ENCODE measurements at places on chromosomes 13 and 19. TPM values are rescaled to one million over a fixed set of nuclear protein-coding genes. Genes with fewer than 3 reads are reported as not detected.
A peak's percentile ranks its signal among the peaks of the same experiment; 100 is the strongest.

- DNase-seq, result peak; percentile 92
Observed at GRCh38 chr19:44570984-44571684, 41.7 kb upstream of the CEACAM20 start.

- peak; percentile 48 for DNase-seq
Observed at GRCh38 chr19:23996549-23996948, 81.9 kb downstream of the ZNF726 start.

DNA sequence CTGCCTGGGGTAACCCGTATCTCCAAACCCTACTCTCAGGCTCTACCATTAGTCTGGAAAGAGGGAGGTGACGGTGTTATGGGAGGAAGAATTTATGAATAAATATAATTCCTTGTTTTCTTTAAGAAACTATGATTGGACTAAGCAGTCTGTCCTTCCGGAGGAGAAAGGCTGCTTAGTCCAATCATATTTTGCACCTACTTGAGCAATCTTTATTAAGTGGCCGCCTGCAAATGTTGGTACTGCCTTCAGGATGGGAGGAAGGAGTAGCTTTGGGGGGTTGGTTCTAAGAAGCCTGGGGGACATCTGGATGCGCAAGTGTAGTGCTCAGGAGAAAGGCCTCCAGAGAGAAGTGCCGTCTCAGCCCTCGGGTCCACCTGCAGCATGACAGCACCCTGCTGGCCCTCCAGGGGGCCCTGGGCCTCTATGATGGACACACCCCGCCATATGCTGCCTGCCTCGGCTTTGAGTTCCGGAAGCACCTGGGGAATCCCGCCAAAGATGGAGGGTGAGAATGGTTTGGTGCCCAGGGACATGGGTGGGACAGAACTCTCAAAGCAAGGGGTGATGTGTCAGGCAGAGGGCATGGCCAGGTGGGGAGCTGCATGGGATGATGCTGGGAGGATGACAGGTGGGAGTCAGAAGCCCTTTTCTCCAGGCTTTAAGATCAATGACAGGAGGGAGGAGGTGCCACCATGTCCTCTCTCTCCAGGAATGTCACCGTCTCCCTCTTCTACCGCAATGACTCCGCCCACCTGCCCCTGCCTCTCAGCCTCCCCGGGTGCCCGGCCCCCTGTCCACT lies 4.1 kb downstream of the ACP4 start:
- DNase-seq, result peak; percentile 86

DNA sequence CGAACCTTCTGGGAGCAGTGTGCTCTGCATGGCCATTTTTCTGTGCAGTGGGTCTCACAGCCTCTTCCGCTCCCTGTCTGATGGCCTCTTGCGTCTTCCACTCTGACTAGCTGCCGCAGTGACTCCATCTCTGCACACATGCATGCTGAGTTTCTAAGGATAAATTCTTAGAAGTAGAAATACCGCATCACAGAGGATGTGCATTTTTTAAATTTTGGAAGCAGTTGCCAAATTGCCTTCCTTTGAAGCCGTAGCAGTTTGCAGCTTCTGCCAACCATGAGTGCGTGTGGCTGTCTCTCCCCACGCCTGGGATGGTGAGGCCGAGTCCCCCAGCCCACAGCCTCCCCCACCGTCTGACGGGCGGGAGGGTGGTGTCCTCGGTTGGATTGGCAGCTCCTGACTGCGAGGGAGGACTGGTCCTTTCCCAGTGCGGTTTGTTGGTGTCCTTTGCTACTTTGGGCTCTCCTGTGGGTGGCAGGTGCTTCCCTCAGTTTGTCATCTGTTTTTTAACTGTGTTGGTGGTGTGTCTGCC lies 9.8 kb downstream of the FZR1 start:
- no peak for DNase-seq

DNA sequence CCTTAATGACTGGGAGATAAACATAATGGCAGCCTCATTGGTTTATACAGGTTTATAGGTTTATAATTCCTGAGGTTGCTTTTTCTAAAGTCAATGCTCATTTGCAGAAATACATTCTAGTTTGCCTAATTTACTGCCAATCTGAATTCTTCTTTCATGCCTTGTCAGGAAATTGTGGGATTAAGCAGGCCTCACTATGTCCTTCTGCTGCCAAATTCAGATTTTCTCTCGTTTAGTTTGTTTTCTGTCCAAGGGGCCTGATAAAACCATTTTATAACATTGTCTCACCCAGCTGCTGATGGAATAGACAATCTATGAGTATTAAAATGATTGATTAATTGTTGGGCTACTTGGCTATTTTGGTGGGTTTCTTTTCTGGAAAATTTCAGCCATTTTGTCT lies 42.4 kb upstream of the OBI1 start:
- no peak for DNase-seq

DNA sequence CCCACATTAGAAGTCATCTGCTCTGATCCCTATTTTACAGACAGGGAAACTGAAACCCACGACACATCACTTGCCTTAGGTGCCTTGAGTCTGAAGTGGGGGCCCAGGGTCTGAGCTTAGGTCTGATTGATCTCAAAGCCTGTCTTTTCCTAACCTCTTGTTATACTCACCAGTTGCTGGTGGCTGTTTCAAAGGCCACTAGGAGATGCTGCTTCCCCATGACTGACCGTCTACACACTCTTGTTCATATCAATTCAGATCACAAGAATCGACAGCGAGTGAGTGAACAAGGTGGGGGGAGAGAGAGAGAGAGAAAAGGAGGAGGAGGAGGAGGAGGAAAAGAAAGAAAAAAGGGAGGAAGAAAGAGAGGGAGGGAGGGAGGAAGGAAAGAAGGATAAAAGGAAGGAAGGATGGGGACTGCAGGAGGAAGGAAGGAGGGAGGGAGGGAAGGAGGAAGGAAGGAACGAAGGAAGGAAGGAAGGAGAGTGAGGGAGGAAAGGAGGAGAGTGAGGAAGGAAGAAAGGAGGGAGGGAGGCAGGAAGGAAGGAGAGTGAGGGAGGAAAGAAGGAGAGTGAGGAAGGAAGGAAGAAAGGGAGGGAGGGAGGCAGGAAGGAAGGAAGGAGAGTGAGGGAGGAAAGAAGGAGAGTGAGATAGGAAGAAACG lies 3.3 kb downstream of the OR10H1 start:
- DNase-seq, result peak; percentile 15

DNA sequence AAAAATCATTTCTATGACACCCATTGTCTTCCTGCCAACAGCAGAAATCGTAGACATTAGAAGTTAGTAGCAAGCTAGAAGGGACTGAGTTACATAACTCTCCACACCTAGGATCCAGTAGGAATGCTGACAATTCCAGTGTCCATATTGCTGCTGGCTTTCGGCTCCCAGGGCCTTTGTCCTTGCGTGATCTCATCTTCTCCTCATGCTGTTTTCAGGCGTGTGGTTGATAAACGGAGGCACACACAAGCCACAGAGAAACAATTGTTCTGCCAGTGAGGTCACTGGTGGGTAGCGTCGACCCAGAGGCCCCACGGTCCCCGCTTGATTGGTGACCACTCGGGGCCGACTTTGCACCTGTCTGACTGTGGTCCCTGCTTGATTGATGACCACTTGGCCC lies 31.6 kb upstream of the F7 start:
- DNase-seq, result no peak

GRCh38 chr13:78319101-78319627 lies 284.2 kb downstream of the POU4F1 start:
- DNase-seq, result no peak

GRCh38 chr19:46955813-46956371 lies 63.7 kb upstream of the NPAS1 start:
- no peak for DNase-seq

ZIC2 gene
- total RNA-seq, result not detected

RUBCNL gene
- 6.5 TPM for total RNA-seq
